AG04449 (cell line): ENCODE measurements at places on chromosomes 16 and 17.
A peak's percentile ranks its signal among the peaks of the same experiment; 100 is the strongest.

- DNase-seq = peak; percentile 78
Observed at GRCh38 chr16:47644166-47644565, 183.0 kb downstream of the PHKB start.

GRCh38 chr17:17514993-17515933, 19.1 kb upstream of the RASD1 start:
- DNase-seq = peak; percentile 71

DNA sequence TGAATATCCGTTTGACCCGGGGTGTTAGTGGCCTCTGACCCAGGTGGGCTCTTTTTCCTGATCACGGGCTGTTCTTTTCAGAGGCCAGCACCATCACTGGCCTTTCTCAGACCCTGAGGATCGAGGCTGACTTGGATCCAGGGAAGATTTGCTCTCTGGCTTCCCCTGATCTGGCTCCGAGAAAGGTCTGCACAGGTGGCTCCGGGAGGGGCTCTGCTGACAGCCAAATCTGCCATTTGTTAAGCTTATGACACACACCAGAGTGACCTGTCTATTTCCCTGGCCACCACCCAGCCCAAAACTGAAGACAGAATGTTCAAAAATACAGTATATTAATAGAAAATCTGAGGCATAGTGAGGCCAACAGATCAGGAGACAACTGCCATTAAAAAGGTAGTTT, 221.8 kb upstream of the TNRC6C start:
- no peak for DNase-seq

DNA sequence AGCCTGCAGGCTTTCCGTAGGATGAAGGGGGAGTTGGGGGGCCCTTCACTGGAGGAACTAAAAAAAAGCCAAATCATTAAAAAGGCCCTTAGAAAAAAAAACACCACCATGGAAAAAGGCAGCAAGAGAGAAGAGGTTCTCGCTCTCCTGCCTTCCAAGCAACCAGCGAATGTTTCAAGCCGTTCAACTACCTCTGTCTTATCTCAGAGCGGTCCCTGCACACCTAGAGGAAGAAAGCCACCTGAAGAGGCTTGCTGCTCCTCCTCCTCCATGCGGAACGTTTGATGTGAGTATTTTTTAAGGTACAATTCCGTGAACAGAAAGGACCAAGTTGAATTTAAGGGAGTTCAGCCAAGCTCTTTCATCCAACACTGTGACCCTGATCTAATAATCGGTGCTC, 9.2 kb downstream of the NXN start:
- DNase-seq = no peak

GRCh38 chr16:82954224-82954929, 327.6 kb downstream of the CDH13 start:
- peak; percentile 23 for DNase-seq

DNA sequence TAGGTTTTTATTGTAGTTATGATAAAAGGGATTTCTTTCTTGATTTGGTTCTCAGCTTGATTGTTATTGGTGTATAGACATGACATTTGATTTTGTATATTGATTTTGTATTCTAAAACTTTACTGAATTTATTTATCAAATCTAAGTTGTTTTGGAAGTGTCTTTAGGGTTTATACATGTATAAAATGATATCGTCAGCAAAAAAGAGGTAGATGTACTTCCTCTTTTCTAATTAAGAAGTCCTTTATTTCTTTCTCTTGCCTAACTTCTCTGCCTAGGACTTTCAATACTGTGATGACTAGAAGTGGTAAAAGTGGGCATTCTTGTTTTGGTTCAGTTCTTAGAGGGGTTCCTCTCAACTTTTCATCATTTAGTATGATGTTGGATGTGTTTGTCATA, 487.3 kb upstream of the KIF2B start:
- DNase-seq = no peak

- no peak for DNase-seq
Observed at GRCh38 chr17:949623-950303, 29.8 kb downstream of the NXN start.

DNA sequence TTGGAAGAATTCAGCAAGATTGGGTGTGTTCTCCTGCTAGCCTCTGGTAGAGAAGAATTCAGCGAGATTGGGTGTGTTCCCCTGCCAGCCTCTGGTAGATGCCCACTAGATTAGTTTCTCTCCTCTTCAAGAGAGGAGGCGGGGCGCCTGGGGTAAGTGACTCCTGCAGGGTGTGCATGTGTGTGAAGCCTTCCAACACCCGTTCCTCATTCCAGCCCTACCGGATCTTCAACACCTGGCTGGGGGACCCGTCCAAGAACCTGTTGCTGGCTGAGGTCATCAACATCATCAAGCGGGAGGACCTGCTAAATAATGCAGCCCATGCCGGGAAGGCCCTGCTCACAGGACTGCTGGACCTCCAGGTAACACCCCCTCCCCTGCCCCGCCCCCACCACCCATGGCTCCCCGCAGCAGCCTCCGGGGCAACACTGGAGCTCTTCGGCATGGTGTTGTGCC, 21.3 kb downstream of the TMEM186 start:
- no peak for DNase-seq

DNA sequence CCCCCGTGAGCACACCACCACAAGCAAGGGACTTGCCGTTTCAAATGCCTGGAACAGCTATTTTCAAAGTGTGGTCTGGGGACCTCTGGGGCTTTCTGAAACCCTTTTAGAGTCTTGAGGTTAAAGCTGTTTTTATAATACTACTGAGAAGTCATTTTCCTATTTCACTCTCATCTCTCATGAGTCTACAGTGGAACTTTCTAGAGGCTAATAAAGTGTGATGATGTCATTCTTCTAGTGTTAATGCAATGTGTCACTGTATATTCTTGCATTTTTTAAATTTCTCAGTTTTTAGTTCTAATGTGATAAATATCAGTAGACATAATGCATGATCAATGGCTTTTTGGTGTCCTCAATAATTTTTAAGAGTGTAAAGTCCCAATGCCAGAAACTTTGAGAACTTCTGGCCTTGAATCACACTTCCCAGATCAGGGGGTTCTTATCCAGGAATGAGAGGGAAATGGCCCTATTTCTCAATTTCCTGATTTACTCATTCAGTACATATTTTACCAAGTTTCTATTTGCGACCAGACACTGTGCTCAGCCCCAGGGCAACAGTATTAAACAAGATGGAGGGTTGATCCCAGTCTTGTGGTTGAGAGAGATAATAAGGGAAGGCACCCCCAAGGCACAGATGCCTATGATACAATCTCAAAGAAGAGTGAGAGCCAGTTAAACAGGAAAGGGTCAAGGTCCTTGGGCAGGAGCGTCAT, 444.0 kb downstream of the HS3ST3B1 start:
- DNase-seq = no peak

GRCh38 chr16:61842666-61843065, 193.6 kb downstream of the CDH8 start:
- no peak for DNase-seq
